Eye (tissue), 1 donor: ENCODE measurements at places on chromosomes 2 and 18.

- no peak for DNase-seq
Measured at GRCh38 chr2:138396843-138397242, 104.7 kb upstream of the SPOPL start.

GRCh38 chr2:240404174-240404852 is 31.1 kb upstream of the GPC1 start:
- DNase-seq: no peak

GRCh38 chr2:69007169-69007568 is 5.8 kb upstream of the ANTXR1 start:
- peak; percentile 53 for DNase-seq

DNA sequence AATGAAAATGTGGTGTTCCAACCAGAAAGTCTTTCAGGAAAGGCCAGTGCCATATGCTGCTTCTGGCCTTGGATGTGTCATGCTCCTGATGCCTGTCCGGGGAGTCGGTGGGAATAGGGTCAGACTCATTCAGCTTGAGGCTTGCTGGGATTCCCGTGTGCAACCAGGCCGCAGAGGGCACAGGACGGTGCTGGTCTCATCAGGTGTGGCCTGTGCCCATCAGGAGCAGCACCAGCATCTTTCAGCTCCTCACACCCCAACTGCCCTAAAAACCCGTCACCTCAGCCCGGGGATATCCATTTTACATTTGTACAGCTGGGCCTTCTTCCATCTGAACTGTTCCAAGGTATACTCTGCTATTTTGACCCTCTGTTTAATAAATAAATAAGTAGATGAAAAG is 13.3 kb upstream of the CNNM3 start:
- DNase-seq: no peak

DNA sequence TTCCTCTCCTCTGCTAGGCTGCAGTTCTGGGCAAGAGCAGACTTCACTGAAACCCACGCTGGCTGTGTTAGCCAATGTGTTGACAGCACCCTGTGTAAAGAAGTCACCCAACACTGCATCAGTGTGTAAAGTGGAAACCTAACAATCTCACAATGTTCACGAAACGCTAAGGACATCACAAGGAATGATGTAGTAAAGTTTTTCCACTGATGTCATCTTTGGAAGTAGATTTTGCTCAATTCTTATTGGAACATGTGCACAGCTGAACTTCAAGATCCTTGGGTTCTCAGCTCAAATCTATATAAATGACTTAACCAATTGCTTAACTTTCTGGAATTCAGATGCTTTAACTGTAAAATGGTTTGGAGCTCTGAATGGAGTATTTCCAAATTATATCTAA is 1112.5 kb downstream of the TSN start:
- DNase-seq: no peak

DNA sequence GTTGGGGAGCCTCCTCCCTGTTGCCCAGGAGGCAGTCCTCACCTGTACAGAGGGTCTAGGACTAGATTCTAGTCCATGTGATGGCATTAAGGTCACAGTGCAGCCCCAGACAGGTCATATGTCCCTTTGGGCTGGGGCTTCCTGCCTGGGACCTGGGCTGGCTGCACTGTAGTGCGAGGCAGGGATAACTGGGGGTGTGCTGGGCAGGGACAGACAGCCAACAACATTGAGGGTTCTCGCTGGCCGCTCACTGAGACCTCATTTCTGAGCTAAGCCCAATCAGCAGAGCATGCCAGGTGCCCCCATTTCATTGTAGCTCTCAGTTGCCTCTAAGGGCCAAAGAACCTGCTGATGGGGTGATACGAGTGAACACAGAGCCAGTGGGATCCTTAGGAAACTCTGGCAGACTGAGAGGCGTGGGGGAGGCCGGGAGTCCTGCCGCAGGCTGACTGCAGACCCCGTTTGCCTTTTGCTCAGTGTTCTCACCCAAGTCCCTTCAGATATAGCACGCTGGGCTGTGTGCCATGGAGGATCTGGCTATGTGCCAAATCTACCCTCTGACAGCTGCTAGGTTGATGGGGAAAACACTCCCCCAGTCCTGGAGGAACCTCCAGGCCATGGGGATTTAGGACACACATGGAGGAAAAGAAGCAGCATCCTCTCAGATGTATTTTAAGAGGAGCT is 51.9 kb downstream of the DYSF start:
- peak; percentile 46 for DNase-seq

GRCh38 chr18:34321066-34321465 is 96.4 kb upstream of the NOL4 start:
- no peak for DNase-seq

DNA sequence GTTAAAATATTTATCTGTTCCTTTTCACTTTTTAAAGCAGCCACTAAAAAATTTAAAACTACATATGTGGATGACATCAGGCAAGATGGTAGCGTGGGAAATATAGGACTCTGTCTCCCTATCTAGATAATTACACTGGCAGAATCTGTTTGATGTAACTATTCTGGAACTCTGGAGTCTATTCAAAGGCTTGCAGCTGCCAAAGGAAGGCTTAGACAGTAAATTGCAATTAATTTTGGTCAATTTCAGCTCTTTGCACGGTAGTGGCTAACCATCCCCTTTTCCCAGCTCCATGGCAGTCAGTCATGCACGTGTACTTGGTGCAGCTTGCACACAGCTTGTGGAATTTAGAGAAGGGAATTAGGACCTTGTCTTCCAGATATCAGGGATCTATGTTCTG is 135.2 kb downstream of the RAB3GAP1 start:
- DNase-seq: no peak

DNA sequence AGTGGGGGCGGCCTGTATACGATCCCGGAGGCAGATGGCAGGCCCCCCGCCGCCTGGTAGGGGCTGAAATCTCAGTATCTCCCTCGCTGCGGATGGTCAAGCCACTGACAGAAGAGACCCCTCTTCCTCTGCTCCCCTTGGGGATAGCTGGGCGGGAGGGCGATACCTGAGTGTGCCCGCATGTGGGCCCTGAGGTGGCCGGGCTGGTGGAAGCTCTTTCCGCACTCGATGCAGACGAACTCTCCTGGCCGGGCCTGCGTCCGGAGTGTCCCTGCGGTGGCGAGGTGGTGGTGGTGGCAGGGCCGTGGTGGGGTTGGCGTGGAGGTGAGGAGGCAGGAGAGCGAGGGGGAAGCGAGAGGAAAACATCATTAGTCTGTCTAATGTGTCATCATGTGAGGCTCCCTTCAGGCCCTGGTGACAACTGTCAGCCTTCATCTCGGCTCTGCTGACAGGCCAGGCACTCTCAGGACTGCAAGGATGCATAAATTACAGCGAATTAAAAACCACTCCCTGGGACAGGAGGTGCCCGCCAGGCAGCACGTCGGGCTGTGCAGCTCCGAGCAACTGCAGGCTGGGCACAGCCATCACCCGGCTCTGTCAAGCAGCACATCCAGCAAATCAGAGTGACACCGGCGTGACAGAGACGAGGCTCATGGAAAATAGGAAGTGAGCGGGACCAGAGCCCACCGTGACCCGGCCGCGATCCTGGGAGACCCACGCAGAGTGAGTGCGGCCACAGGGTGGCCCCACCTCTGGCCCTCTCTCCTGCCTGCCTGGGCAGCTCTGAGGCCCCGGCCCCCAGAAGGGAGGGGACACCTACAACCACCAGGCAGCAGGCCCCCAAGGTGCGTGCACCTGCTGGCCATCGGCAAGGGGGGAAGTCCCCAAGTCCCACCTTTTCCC is 123.5 kb downstream of the ZNF516 start:
- no peak for DNase-seq

GRCh38 chr18:66916834-66917233 is 312.9 kb upstream of the CDH19 start:
- DNase-seq: no peak

- DNase-seq: no peak
Measured at GRCh38 chr18:24799176-24799575, 338.7 kb downstream of the HRH4 start.

- DNase-seq: peak; percentile 95
Measured at GRCh38 chr2:180980106-180980942, at the start of gene UBE2E3. UBE2E3 (plus strand) TSS chr2:180980605; CDS start chr2:180982043, 1,438 bp downstream.

DNA sequence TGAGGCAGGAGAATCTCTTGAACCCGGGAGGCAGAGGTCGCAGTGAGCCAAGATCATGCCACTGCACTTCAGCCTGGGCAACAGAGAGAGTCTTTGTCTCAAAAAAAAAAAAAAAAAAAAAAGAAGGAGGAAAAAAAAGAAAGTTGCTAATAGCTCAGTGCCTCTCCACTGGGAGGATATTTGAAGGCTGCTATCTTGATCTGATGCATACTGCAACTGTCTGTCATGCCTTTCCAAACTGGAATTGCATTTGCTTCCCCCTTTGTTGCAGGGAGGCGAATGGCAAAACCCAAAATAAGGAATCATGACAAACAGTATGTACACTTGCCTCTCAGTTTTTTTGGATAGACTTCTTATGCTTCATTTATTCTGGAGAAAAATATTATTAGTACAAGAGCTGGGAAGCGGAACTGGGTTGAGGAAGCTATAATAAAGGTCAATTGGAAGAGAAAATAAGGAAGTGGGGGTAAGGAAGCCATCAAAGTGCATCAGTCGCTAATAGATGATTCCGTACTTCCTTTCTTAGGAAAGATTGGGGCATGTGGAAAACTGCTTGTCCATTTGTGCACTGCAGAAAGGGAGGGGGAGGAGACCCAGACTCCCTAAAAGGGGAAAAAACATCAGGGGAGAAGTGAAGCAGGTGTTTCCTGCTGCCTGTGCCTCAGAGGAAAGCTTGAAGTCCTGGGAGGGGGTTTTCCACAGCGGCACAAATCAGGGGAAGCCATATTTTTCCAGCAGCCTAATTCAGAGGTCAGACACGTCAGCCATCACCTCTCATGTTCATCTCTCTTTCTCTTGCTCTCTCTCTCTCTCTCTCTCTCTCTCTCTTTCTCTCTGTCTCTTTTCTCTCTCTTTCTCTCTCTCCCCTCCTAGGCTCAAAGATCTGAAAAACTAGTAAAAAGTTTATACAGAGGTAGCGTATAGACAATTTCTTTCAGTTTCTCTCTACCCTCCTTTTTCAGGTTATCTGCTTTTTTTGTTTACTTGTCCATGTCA is 301.4 kb upstream of the TNP1 start:
- DNase-seq: peak; percentile 29

DNA sequence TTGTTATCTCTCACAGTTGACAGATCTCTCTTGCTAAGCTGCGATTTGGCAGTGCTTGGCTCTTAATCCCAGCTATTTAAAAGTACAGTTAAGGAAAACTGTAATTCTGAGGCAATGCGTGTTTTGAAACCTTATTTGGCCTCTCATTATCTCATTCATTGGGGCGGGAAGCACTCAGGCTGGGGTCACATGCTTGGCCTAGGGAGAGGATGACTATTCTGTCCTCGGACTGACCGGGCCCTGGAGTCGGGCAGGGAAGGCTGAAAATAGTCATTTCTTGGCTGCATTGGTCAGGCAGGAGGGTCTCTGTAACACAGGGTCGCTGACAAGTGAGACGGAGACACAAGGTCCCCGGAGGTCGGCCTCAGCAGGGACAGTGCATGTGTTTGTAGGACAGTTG is 20.2 kb upstream of the EMILIN2 start:
- DNase-seq: no peak

DNA sequence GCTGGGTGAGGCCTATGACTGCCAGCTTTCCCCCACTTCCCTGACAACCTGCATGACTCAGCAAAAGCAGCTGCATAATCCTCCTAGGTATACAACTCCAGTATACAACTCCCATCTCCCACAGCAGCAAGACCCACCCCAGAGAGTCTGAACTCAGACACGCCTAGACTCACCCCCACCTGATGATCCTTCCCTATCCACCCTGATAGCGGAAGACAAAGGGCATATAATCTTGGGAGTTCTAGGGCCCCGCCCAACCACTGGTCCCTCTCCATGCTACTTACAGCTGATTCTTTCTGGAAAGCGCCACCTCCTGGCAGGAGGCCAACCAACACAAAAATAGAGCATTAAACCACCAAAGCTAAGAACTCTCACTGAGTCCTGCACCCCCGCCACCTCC is 296.5 kb downstream of the DCC start:
- no peak for DNase-seq

GRCh38 chr2:51258301-51258700 is 226.4 kb upstream of the NRXN1 start:
- DNase-seq: no peak

DNA sequence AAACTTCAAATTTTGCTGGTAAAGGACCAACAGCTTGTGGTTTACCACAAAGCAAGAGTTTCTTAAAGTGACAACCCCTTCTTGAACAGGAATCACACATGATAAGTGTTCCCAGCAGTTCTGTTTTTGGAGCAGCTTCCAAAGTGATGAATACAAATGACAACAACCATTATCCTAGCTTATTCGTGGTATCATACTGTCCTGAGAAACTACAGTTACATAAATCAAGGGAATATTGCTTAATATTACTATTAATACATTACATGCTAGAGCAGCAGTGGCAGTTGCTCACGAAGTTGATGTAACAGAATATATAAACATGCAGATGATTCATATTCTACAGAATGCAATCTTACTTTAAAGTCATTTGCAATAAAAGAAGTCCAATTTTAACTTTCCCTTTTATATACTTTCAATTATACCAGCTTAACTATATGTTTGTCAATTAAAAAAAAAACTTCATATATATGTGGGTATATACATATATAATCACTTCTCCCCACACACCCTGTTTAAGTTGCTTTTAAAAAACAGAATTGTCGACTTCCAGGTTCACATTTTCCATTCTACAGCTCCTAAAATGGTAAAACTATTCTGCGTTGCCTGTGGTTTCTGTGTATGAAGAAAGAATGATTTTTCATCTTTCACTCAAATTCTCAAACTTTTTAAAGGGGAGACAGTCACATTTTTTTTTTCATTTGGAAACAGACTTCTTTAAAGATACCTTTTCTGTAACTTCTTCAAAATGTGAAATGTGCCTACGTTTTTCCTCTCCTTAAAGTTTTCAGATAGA is 713.6 kb downstream of the TDRD15 start:
- DNase-seq: no peak

DNA sequence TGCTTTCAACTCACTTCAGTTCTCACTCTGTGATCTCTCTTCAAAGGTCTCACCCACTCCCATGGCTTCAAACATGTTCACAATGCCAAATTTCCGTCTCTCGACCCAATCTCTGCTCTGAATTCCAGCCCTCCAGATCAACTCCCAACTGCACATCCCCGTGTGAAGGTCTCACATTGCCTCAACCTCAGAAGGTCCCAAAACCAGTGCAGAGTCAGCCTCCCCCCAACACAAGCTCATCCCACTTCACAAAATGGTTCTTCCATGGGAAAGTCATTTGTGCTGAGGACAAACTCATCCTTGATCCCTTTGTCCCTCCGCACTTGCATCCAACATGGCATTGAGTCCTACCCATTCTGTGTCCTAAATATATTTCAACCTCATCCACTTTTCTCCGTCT is 31.0 kb upstream of the GNAL start:
- DNase-seq: no peak
